ENCODE measurements at places on chromosomes 7 and 10.

DNA sequence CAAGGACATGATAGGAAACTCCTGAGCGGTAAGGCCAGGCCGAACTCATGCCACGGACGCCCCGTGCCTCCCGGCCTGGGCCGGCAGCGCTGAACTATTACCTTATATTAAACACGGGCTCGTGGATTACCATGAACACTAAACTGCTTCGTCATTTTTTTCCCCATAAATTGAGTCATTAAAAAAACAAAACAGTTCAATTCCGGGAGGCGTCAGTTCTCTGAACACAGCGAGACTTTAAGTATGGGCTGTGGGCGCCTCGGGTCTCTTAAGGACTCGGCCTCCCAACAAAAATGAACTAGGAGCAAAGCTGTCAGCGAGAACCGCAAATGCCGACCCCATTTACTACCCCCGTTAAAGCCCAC lies 519 bp downstream of the PITRM1 start:
- DNase-seq: peak; percentile 19

GRCh38 chr10:110392868-110393740 lies 88.4 kb upstream of the SMNDC1 start:
- DNase-seq: no peak

DNA sequence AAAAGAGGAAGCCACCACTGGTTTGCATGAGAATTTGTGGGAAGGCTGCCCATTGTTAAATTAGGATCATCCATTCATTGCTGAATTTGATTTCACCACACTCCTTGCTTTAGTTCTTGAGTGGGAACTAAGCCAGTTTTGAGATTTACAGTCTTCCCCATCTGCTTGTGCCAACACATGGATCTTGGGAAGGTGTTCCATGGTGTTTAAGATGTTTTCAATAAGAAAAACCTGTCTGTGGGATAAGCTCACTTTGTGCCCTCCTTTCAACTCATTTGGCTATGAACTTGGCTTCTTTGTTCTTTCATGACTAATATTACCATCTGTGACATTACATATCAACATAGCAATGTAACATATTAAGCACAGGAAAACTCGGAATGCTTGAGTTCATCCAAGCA lies 73.2 kb downstream of the INHBA start:
- no peak for DNase-seq

DNA sequence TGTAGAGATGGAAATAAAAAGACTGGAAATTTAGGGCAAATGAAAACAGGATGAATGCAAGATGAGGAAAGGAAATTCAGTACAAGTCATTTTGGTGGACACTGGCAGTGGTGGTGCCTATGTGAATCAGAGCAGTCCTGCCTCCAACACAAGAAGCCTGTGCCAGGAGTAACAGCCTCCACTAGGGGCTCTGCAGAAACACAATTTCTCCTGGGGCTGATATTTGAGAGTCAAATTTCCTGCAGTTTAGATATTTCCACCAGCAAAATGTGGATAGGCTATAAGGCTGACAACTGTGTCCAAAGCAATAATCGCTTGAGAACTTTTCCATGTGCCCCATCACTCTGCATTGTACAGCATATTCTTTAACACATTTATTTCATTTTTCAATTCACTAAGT lies 4.7 kb upstream of the PLXDC2 start:
- no peak for DNase-seq
